ENCODE measurements at places on chromosomes 3 and 15.
A peak's percentile ranks its signal among the peaks of the same experiment; 100 is the strongest.

GRCh38 chr3:184676927-184677326 lies 34.9 kb downstream of the MAGEF1 start:
- DNase-seq: peak; percentile 94

- DNase-seq: no peak
These were observed 72.5 kb downstream of the UMPS start for GRCh38 chr3:124802702-124803101.

- peak; percentile 82 for DNase-seq
These were observed 30.2 kb downstream of the ZNF710 start for GRCh38 chr15:90031231-90031791.

DNA sequence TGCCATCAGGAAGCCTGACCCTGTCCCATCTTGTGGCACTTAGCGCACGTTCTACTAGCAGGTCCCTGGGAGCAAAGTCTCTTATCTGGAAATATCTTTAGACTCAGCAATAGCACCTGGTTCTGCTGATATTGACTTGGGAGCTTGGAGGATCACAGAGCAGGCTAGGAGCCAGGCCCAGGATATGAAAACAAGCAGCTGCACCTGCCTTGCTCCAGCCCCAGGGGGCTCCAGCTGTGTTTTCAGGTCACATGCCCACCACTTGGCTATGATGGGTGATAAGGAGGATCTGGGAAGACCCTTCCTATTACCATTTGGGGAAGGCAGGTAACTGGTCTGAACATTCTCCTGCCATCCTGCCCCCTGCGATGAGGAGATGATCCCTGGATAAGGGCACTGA lies 87.8 kb downstream of the C3orf70 start:
- DNase-seq: no peak

DNA sequence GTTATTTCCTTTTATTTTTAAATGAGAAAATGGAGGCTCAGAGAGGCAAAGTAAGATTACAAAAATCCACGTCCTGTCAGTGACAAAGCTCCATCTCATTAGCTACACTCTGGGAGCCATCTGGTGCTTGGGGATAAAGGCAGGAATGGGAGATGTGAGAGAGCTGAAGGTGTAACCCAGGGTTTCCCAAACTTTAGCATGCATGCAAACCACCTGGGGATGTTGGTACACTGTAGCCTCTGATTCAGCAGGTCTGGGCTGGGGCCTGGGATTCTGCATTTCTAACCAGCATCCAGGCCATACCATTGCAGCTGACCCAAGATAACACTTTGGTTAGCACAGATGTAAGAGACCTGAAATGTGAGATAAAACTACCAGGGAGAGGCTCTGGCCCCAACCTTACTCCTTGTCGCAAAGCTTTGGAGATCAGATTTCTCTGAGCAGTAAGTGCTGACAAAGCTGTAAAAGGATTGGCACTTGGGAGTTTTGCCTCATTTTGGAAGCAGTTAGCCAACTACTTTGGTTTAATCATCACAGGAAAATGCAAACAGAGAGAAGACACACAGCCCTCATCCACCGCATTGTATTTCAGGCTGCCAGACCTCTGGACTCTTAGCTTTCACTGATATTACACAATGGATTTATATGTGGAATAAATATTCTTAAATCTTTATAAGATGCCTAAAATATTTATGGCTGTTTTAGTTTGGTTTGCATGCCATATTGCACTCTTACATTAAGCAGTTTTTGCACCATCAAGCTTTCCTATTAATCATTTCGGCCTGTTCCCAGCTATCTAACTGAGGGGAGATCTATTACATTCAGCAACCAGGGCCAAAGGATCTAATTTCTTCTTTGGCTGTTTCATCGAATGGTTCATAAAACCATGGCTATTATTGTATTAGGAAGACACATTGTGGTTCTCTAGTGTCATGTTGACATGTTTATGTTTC lies 263.0 kb downstream of the EBLN2 start:
- no peak for DNase-seq

GRCh38 chr3:43768381-43768973 lies 77.7 kb downstream of the ABHD5 start:
- no peak for DNase-seq

- DNase-seq: no peak
These were observed 117.4 kb upstream of the ADAMTS9 start for GRCh38 chr3:64805248-64805647.

GRCh38 chr15:100909989-100910955 lies 8.9 kb upstream of the LRRK1 start:
- DNase-seq: no peak

DNA sequence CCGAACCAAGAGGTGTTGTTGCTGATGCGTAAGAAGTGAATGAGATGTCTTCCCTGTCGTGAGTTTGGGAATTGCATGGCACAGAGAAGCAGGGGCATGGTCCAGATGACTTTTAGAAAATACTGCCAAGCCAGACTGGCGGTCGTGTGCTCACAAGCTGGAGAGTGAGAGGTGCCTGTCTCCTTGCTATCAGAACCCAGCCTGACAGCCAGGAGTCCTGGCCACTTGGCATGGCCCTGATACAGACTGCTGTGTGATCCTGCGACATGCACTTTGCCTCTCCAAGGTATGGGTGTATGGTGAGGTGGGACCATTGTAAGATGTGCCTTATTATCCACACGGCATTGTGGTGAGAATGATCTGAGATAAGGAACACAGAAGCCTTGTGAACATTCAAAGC lies 93.0 kb downstream of the SMAD3 start:
- DNase-seq: no peak

GRCh38 chr3:81496407-81497104 lies 264.9 kb downstream of the GBE1 start:
- no peak for DNase-seq

DNA sequence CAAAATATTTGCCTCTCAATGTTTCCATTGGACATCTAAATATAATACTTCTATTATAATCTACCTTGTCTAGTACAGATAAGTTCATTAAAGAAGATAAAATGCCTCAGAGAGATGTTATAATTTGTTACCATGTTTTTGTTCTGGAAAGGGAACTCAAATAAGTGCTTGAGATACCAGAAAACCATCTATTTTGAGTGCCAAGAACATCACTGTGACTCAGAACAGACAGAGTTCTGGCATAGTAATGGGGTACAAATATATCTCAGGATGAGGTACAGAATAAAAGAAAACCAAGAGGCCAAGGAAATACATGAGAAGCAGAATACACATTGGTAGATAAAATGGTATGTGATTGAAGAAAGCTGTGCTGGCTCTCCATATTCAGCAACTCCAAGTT lies 58.9 kb downstream of the IMPG2 start:
- DNase-seq: no peak

- no peak for DNase-seq
These were observed 210.8 kb downstream of the CGGBP1 start for GRCh38 chr3:87848003-87848402.

- peak; percentile 67 for DNase-seq
These were observed 9.7 kb downstream of the PLA2G4D start for GRCh38 chr15:42084465-42085235.

GRCh38 chr15:57548835-57549234 lies 42.9 kb upstream of the MYZAP start:
- DNase-seq: no peak

- DNase-seq: no peak
These were observed 943.9 kb downstream of the ROBO1 start for GRCh38 chr3:78823859-78824258.

GRCh38 chr3:29515451-29515850 lies 234.6 kb downstream of the RBMS3 start:
- DNase-seq: no peak

DNA sequence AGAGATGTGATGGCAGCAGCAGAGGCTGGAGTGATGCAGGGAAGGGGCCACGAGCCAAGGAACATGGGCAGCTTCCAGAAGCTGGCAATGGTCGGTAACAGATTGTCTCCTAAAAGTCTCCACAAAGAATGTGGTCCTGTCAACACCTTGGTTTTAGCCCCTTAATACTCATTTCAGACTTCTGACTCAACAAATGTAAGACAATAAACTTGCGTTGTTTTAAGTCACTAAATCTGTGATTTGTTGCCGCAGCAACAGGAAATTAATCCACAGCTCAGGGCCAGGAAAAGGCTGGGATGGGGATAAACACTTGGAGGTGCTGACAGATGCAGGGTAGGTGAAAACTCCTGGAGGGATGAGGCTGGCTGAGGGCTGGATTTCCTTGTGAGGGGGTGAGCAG lies 69.9 kb downstream of the OXNAD1 start:
- DNase-seq: no peak

DNA sequence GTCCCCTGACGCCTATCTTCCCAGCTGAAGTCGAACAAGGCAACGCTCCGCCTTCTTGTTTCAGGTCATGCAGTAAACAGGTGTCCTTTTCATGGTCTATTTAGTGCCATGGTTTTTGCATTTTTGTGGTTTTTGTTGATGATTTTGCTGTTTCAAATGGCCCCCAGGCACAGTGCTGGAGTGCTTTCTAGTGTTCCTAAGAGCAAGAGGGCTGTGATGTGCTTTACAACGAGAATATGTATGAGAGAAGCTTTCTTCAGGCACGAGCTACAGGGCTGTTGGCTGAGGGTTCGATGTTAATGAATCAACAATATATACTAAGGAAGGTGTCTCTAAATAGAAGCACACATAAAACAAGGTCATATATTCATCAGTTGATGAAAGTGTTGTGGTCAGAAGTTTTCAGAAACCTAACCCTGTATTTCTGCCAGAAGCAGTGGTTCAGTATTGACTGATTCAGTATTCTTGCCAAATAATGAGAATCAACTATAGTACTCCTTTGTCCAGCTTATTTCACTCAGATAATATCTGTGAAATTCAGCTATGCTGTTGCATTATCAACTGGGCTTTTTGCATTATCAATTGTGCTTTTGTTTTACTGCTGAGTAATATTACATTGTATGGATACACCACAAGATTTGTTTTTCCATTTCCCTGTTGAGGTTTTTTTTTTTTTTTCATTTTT lies 18.5 kb downstream of the LIMD1 start:
- DNase-seq: no peak

GRCh38 chr15:24858737-24859601 lies 95.8 kb upstream of the SNRPN start:
- DNase-seq: no peak

- no peak for DNase-seq
These were observed 15.8 kb downstream of the ITGA11 start for GRCh38 chr15:68416158-68416535.

GRCh38 chr15:55530861-55531313 lies 22.9 kb upstream of the DNAAF4 start:
- DNase-seq: no peak

DNA sequence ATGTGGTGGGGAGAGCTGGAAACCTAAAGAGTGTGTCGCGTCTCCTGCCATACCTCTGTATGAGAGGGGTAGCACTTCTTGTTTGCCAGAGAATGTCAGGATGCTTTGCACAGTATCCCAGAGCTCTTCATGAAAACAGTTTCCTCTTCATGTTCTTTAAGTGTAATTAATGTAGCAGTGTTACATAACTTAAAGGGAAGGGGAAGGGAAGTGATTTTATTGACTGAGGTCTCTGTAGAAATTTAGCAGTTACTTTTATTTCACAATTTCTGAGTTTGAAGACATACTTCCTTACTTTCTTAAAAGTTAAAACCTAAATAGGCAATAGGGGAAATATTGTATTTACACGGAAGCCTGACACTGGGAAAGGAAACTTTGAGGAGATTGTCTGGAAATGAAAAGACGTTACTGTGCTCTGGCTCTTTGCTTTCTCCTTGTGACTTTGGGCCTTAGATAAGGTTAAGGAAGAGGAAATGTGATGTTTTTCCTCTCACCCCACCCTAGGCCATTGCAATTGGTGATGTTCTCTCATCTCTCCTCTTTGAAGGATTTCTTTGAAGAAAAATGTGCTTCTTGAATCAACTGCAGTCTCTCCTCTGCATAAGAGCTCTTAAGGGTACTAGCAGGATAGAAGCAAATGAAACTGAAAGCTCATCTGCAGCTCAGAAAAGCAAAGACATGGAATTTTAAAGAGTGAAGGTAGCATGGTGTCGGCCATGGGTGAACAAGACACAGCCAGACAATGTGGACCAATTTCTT lies 6.0 kb downstream of the NXPE3 start:
- peak; percentile 14 for DNase-seq

- no peak for DNase-seq
These were observed 51.8 kb downstream of the LMCD1 start for GRCh38 chr3:8553405-8553804.

GRCh38 chr3:32435911-32436815 lies 44.5 kb downstream of the CMTM7 start:
- DNase-seq: no peak

GRCh38 chr3:111904376-111905241 lies 45.5 kb downstream of the PHLDB2 start:
- DNase-seq: no peak

- no peak for DNase-seq
These were observed 212.9 kb upstream of the ARPP21 start for GRCh38 chr3:35426366-35426958.

DNA sequence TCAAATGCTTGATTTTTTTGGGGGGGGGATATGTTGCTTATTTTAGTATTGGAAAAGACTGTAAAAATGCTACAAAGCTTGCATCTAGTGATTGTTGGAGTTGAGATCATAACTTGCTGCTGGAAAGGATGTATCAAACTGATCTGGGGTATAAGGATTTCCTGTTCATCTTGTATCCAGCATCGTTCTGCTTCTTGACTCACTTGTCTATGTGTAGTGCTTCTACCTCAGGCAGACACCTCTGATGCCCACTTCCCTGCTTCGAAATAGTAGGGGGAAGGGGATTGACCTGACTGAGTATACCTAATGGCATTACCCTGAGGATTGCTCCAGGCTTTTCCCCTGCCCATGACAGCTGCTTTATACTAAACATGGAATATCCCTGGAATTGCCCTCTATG lies 42.7 kb downstream of the STT3B start:
- no peak for DNase-seq

DNA sequence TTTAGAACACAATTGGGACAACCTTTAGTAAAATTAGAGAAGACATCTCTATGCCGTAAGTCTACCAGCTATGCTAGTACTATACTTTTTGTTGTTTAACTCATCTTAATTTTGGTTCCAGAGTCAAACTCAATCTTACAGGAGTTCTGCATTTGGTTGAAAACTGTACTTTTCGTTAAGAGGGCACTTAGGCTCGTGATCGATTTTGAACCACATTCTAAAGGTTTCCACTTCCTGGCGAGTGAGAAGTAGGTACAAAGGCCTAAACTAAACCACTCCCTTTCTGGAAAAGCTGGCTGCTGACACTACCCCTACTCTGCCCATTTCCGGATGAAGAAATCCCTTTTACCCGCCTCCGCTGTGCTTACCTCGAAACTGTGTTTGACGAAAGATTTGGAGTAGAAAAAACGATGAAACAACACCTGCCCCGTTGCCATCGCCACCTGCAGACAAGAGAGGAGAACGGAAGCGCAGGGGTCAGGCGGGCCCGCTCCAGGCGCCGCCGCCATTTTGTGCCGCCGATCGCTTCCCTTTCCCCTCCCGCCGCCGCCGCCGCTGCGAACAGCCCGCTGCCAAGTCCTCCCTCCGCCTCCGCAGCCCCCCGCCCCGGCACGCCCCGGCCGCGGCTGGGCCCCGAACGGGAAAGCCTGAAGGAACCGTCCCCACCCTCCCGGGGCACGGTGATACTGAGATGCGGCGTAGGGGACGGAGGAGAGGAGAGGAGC lies 748 bp downstream of the CCNL1 start:
- DNase-seq: peak; percentile 74

Measured in KBM-7 (cell line).